NCI-H524 (cell line): ENCODE measurements at places on chromosomes 5 and 9.
A peak's percentile ranks its signal among the peaks of the same experiment; 100 is the strongest.

- DNase-seq, result no peak
Observed at GRCh38 chr5:170545811-170546210, 42.0 kb downstream of the KCNIP1 start.

GRCh38 chr9:129312251-129313122 lies 134.4 kb upstream of the IER5L start:
- no peak for DNase-seq

DNA sequence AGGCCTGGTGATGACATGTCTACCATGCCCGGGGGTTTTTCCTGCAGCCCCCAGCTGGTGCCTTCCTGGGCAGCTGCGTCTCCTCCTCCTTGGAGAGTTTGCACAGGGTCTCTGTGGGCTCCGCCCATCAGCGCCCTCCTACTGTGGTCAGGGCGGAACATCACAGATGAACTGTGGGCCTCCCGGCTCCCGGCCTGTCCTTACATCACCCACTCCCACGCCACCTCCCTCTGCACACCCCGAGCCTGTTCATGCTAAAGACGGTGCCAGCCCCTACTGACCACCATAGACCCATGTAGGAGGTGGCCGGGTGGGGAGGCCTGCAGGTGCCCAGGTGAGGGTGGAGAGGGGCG lies 12.6 kb downstream of the GPSM1 start:
- no peak for DNase-seq

GRCh38 chr5:157115012-157115411 lies 6.2 kb upstream of the HAVCR2 start:
- no peak for DNase-seq

DNA sequence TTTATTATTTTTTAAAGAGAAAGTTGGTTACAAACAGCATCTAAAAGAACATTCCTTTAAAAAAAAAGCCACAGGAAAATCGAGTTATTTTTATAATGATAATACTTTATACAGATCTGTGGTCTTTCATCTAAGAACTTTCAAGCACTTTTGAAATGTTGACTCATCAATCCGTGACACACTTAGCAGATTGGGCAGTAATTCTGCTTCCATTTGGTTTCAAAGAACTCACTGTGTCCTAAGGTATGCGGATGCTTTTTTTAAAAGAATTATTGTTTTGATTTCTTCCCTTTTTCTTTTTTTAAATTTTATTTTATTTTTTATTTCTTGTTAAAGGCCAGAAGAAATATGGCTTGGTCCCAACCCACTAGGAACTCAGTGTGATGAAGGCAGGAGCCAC lies 147.8 kb downstream of the AOPEP start:
- DNase-seq, result no peak

DNA sequence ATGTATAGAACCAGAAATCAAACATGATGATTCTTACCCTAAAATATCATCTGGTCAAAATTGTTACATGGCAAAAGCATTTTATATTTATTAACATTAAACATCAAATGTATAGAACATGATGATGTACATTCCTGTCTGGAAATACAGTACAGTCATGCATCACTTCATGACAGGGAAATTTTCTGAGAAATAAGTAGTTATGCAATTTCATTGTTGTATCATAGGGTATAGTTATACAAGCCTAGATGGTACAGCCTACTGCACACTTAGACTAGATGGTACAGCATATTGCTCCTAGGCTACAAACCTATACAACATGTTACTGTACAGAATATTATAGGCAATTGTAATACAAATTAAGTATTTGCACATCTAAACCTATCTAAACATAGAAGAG lies 64.6 kb upstream of the VCAN start:
- DNase-seq, result no peak

- DNase-seq, result no peak
Observed at GRCh38 chr5:6804766-6805501, 91.7 kb downstream of the TENT4A start.

- DNase-seq, result peak; percentile 98
Observed at GRCh38 chr5:143245929-143246561, 157.4 kb downstream of the NR3C1 start.

- no peak for DNase-seq
Observed at GRCh38 chr9:94679587-94679986, 40.3 kb upstream of the FBP1 start.

GRCh38 chr5:150412319-150413175 lies at the start of gene CD74:
Gene CD74 (minus strand): TSS chr5:150412910. CDS start chr5:150412749, 161 bp downstream.
- no peak for DNase-seq

DNA sequence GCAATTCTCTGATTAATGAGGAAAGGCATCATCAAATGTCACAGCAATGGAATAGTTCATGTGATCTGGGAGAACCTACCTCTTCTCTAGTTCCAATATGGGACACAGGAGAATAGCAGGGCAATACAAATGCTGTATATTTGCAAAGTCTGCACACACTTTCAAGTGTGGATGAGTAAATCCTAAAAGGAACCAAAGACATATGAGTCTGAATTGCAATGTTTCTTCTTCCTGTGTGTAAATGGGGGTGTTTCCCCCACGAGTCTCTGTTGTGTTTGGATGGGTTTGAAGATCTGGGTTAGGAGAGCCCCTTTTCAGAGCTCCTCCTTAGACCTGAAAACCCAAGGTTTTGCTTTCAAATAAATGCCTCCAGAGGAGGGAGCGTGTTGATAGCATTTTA lies 26.9 kb downstream of the SLC46A2 start:
- DNase-seq, result no peak

GRCh38 chr5:134380346-134380745 lies 9.0 kb downstream of the UBE2B start:
- DNase-seq, result no peak

DNA sequence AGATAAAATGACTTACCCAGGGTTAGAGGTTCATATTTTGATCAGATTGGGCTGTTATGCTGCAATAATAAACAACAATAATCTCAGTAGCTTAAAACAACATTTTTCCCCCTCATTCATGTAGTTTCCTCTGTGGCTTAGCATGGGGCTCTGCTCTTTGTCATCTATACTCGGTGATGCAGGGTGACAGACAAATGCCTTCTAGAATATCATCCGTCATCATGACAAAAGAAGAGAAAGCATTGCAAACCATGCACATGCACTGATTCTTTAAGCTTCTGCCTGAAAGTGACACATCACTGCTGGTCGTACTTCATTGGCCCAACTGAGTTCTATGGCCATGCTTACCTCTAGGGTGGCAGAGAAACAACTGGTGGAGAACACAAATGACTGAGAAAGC lies 58.8 kb upstream of the MAMDC2 start:
- no peak for DNase-seq

DNA sequence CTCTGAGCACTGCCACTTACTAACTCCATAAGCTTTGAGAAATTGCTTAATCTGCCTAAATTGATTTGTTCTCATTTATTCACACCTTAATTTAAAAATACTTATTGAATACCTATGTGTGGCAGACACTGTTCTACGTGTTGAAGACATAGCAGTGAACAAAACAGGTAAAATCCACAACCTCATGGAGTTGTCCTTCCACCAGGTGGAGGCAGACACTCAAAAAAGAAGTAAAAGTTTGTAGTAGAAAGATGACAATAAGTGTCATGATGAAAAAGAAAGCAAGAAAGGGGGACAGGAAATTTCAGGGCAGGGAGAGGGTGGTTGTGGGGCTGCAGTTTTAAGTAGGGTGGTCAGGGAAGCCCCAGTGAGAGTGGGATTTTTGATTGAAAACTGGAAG lies 94.9 kb downstream of the SREK1 start:
- no peak for DNase-seq

DNA sequence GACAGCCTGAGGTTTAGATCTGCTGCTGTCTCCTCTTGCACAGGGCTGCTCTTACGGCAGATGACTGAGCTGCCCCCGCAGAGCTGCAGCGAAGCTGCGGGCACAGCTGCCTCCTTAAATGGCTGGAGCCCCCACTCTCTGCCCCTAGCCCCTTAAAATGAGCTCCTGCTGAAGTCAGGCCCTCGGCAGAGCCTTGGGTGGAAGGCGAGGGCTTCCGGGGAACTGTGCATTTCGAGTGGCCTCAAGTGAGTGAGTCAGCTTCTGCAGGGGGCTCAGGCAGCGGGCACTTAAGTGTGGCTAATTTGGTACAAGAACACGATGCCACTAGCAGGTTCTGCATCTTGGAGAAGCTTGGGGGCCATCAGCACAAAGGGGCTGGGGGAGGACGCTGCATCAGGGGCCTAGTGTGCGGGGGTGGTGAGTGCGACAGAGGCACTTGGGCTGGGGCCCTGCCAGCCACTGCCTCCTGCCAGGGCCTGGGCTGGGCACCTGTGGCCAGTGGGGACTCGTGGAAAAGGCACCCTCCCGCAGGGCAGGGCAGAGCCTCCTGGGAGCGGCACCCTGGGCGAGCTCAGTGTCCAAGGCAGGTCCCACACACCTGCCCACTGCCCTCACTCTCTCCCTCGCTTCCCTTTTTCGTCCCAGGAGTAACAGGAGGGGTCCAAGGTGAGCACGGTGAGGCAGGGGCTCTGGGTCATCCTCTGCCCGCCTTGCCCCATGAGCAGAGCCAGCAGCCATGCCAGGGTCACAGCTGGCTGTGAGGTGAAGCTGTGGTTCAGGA lies 28.8 kb upstream of the RNU6ATAC start:
- no peak for DNase-seq

DNA sequence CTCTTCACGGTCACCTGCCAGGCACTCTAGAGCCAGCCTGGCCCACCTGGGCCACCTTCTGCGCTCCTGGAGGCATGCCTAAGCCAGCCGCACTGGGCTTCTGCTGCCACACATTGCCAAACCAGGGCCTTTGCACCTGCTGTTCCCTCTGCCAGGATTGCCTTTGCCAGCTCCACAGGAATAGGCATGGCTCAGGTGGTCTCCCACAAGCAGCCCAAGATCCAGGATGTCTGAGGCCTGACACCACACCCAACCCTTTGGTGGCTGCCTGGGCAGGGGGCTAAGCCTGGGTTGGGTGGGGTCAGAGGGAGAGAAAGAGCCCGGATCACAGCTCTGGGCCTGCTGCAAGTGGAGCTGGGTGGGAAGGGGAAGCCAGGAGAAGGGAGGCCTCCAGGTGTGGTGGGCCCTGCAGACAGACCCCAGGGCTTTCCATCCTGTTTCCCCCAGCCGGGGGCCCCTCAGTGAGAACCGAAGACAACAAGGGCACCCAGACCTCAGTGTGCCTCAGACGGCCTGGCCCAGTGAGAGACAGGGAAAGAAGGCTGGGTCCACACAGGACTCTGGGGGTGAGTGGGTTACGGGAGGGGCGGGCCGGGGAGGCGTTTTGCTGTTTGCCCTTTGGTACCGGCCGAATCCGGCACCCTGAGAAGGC lies 672 bp upstream of the SUSD3 start:
- DNase-seq, result no peak

- DNase-seq, result no peak
Observed at GRCh38 chr5:170463426-170463825, 40.4 kb upstream of the KCNIP1 start.

DNA sequence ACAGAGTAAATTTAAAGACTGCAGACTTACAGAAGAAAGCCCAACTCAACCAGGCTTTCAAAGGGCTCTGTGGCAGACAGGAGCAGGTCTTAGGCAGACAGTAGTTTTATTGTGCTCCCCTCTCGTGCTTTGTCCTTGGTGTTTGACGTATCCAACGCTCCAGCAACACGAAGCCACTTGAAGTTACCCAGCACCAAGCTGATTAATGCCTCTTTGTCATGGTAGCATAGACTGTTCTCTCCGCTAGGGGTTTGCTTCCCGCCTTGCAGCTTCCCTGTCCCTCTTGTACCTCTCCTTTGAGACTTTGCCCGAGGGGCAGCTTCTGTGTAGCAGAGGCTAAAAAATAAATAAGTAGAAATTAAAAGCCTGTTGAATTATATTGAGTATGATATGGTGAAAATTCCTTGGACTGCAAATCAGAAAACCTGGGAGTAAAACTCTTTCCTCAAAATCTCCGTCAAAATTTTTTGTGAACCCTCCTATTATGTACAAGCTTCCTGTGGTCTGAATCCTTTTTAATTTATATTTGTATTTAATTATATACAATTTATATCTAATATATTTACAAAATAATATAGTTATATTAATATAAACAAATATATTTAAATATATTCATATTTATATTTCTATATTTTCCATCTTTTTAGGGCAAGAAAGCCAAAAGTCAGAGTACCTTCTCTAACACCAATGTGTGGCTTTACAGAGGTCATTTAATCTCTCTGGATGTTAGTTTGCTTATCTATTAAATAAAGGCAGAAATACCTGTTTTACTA lies 405.4 kb downstream of the DMAC1 start:
- no peak for DNase-seq

DNA sequence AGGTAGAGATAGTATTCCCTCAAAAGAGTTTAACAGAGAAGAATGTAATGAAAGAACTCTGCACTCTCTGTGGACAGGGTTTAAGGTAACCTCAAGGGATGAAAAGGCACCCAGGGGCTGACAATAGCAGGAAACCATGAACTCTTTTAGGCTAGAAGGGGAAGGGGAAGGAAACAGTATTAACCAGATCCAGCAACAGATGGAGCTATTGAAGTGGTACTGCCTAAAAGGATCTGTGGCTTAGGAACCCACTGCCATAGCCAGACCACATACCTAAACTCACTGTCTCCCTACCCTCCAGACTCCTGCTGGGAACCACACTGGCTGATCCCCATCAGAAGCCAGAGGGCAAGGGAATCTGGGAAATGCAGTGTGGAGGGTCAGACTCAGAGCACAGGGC lies 35.5 kb downstream of the PLGRKT start:
- DNase-seq, result peak; percentile 51

- no peak for DNase-seq
Observed at GRCh38 chr9:405341-405740, 190.7 kb downstream of the DOCK8 start.

- peak; percentile 30 for DNase-seq
Observed at GRCh38 chr5:76579166-76579937, 43.9 kb downstream of the F2RL2 start.

DNA sequence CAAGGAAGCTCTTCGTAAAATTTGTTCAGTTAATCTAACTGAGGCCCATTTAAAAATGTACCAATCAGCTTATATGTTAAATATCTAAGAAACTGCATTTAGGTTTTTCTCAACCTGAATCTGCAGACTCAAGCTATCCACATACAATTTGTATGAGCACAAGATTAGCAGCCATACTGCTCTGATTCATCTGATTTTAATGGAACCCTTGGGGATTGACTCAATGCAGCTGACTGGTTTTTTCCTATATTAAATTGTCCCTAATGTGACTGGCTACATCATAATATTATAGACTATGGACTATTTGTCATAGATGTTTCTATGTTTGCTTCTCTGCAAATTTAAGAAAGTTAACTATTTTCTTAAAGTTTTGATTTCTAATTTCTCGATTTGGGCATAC lies 451.0 kb upstream of the TUSC1 start:
- no peak for DNase-seq

DNA sequence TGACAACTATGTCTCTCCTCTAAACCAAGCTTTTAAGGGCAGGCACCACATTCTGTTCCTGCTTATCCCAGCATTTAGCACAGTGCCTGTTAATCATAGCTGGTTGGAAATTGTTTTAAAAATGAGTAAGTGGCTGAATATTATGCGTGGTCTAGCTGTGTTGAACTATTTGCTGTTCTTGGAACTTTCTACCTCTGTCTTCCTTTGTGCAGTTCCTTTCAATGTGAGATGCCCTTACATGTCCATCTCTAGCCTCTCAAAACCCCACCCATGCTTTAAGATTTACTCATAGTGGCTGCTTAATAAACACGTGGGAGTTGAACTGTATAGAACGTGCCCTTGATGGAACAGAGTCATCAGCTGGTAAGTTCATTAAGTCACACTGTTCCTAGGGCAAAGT lies 34.5 kb downstream of the C9orf57 start:
- no peak for DNase-seq
